SW 1271 (cell line): ENCODE measurements at places on chromosomes 2 and 18.

- DNase-seq = no peak
Observed at GRCh38 chr18:75904416-75904815, 476.9 kb upstream of the SMIM21 start.

GRCh38 chr2:120531365-120531764 is 185.4 kb downstream of the INHBB start:
- no peak for DNase-seq

GRCh38 chr2:240482141-240482540 is 46.7 kb downstream of the GPC1 start:
- DNase-seq = no peak

DNA sequence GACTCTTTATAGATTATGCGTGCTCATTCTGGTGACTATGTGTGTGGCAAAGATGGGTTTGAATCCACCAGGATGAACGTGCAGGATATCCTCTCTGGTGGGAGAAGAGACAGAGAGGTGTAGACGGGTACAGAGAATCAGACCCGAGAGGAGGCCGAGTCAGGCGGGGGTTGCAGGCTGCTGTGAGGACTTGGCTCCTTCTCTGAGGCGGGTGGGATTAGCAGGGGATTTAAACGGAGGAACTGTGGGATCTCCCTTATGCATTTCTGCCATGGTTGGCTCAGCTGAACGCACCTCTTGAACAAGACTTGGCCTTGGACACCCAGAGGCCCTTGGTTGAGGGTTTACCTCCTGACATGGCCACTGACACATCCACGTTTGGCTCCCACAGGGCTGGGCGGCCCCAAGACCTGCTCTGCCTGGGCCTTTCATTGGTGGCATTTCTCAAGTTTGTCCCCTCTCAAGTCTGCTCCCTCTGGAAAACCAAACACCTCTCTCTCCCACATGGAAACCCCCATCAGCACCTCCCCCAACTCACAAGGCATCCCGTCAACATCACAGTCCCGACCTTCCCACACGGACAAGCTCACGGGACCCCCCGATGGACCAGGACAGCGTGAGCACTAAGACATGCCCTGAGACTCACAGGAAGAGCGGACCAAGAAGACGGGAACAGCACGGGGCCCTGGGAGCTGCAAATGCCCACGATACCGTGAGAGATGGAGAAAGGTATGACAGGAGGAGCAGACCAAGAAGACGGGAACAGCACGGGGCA is 158.3 kb downstream of the RTP5 start:
- no peak for DNase-seq

GRCh38 chr2:123415678-123416077 is 609.4 kb upstream of the CNTNAP5 start:
- DNase-seq = no peak

GRCh38 chr2:62858231-62858832 is 152.8 kb downstream of the EHBP1 start:
- DNase-seq = no peak

DNA sequence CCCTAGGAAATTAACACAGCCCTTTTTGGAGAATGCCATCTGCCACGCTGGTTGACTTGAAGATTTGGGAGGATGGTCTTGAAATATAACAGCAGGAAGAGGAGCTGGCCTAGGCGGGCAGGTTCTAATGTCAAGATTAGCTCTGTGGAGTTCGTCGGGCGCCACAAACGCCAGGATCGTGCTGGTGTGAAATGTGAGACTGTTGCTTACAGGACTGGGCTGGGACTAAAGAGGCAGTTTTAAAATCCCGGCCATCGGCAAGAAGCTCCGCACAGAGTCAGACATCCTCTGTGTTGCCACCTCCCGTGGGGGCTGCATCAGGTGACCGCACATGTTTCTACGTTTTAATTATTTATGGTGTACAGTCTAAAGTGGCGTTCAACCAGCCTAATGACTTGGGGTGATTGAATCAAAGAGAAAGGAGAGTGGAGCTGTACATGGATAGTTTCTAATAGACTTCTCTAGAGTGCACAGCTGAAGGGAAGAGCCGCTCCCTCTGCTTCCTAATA is 99.4 kb upstream of the BCL11A start:
- no peak for DNase-seq
